ENCODE measurements at places on chromosomes 11 and 22.
A peak's percentile ranks its signal among the peaks of the same experiment; 100 is the strongest.

DNA sequence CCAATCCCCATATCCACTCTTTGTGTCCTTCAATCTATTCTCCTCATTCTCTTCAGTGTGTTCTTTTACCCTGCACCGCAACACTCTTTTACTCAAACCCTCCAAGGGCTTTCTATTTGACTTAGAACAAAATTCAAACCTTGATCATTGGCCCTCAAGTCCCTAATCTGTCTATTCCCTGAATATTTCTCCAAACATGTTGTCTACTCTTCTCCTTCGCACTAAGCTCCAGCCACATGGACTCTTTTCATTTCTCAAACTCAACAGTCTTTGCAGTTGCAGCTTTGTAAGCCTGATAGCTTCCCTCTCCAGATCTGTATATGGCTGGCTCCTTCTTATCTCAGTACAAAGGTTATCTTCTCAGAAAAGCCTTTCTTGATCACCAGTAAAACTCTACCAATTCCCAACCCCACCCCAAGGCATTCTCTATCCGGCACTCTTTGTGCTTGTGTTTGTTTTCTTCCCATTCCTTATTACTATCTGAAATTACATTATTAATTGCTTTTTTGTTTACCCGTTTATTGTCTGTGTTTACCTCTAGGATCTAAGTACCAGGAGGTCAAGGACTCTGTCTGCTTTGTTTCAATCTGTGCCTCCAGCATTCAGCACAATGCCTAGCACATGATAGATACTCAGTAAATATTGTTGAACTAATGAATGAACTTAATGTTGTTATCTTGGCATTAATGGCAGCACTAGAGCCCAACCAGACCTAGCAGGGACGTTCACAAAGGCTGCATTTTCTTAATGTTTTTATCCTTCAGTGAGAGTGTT, 147.4 kb downstream of the BBOX1 start:
- no peak for DNase-seq

GRCh38 chr22:25714070-25714469, 27.9 kb upstream of the MYO18B start:
- DNase-seq: no peak

DNA sequence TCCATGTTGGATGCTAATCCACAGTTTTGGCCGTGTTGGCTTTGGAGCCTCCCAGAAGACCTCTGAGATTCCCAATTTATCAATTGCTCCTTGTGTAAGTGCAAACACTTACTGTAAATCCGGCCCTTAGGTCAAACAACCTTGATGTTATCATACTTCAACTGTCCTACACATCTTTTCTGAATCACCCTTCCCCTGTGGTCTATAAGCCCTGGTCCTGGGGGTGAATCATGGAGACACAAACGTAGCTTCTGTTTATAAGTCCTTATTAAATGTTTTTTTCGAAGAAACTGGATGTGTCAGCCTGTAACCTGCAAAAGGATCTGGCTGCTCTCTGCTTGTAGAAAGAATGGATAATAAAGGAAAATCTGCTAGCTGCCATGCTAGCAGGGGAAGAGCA, 1.7 kb upstream of the IL10RA start:
- DNase-seq: peak; percentile 38

DNA sequence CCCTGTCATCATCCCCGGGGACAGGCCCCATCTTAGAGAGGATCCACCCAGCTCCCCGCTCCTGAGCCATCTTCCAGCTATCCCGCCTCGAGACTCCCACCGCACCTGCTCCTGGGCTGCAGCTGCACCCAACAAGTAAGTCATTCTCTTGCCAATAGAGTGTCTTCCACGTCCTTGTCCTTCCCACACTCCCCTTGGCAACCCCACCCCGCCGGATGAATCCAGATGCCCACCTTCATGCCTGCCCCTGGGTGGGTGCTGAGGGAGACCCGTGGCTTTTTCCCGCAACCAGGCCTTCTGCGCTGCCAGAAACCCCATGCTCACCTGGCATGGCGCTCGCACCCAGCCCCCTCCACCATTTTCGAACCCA, 11.1 kb upstream of the C11orf24 start:
- DNase-seq: no peak

GRCh38 chr11:19951558-19952115, 208.6 kb downstream of the DBX1 start:
- peak; percentile 25 for DNase-seq

- no peak for DNase-seq
These were observed 5.5 kb downstream of the HRAS start for GRCh38 chr11:529728-530411.

GRCh38 chr11:86161837-86162236, 82.7 kb upstream of the EED start:
- no peak for DNase-seq

- DNase-seq: no peak
These were observed 54.7 kb downstream of the SMIM38 start for GRCh38 chr11:69210310-69211035.

DNA sequence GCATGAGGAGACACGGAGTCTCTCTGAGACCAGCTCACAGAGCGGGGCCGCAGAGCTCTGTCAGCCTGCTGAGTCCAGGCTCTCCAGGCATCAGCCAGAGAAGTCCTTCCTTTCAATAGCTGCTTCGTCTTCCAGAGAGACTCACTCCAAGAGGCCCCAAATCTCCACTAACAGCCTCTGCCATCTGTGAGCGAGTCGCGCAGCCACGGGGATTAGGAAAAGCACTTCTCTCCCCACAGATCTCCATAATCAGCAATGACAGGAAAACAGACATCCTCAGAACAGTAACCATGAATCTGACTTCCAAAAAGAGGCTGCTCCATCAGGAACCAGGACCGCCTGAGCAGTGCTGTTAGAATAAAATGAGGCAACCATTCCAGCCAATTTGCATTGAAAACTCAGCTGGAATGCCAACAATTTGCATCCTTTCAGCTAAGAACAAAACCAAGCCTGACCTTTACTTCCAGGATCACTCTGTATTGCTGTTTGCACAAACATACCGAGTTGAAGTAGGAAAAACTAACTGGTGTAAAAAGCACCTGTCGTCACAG, 65.4 kb downstream of the SMCO4 start:
- no peak for DNase-seq

DNA sequence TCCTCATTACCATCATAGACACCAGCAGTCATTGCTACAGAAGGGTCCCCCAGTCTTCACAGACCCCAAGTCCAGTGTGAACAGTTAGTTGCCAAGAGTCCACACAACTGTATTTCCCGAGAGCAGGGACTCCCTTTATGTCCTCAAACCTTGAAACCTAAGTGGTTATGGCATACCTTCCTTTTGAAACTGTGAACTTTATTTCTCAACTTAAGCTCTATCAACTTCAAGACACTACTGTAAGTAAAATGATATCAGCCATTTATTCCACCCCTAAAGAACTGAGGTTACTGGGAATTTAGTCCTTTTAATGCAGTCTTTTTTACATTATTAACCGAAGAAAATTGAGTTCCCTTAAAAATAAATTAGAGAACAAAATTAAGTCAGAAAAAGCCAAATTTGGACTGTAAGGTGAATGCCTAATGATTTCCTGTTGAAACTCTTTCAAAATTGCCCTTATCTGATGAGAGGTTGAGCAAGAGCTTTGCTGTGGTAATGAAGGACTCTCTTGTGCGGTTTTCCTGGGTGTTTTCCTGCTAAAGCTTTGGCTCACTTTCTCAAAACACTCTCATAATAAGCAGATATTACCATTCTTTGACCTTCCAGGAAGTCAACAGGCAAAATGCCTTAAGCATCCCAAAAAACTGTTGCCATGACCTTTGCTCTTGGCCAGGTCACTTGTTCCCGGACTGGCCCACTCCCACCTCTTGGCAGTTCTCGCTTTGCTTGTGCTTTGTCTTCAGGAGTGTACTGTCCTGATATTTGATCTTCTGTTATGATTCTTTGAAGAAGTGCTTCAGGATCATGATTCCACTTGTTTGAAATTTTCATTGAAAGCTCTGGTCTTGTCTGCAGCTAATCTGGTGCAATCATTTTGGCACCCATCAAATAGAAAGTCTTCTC, 765.4 kb upstream of the ANO3 start:
- DNase-seq: no peak

- DNase-seq: no peak
These were observed 5.2 kb upstream of the ARRB1 start for GRCh38 chr11:75356613-75357012.

GRCh38 chr11:83147895-83148294, 9.0 kb upstream of the PCF11 start:
- no peak for DNase-seq

DNA sequence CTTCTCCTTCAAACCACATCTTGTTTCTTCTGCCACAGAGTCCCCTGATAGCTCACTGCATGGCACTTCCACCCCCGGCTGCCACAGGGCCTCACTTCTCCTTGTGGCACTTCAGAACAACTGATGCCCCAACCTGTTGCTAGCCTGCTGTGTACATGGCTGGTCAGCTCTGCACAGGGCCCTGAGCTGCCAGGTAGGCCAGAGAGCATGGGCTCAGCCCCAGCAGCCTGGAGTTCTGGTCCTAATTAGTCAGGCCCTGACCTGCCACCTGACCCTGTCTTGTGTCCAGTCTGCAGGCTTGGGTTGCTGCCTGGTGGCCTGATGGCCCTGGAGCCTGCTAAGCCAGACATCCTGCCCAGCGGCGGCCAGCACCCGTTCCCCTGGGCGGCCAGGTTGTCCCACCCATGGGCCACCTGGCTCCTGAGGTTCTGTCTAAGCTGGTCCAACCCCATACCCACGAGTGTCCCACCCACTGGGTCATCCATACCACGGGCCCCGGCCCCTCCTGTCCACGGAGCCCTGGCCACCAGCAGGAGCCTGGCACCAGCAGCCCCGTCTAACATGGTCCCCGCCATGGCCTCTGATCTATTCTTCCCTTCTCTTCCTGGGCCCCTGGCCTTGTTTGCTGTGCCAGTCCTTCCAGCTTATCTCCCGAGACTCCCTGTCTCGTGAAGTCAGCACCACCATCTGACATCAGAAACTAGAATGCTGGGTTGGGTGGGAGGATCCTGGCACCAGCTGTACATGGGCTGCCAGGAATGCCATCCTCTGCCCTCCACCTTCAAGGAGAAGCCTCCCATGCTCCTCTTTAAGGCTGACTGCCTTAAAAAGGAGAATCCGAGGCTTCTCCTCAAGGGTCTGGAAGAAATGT, 3.1 kb upstream of the CERK start:
- DNase-seq: no peak

GRCh38 chr11:124069429-124070401, 28.6 kb upstream of the OR10G7 start:
- DNase-seq: no peak

GRCh38 chr11:100991541-100991940, 138.1 kb downstream of the PGR start:
- DNase-seq: no peak

- no peak for DNase-seq
These were observed 26.0 kb downstream of the SLC22A6 start for GRCh38 chr11:62958547-62959421.

DNA sequence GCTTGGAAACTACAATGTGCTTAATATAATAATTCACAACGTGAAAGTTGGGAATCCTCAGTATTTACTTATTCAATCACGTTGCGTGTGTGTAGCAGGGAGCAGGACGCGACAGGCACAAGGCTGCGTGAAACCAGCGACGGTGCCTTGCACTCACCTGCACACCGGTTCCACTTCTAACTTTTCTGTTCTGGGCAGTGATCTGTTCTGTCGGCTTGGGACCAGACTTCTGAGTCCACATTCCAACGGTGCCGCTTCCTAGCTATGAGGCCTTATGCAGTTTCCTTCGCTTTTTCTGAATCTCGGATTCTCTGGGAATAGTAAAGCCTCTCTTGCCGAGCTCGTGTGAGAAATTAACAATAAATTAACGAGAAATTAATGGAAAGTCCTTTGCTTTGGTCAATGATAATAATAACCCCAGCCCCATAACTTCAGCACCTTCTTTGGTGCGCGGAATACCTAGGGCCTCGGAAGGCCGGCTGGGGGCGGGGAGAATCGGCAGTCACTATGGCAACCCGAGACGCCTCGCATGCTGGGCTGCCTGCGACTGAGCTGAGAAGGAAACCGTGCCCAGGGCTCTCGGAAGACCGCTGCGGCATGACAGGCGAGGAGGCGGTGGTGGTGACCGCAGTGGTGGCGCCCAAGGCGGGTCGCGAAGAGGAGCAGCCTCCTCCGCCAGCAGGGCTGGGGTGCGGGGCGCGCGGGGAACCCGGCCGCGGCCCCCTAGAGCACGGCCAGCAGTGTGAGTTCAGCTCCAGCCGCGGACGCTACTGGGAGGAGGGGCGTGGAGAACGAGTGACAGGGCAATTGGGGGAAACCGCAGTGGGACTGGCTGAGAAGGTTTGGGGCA, at the start of gene C11orf97:
Gene C11orf97 (plus strand): TSS at position 530 of the 850 bp plus-strand sequence. CDS start 68 bp downstream, at position 598.
- peak; percentile 36 for DNase-seq

DNA sequence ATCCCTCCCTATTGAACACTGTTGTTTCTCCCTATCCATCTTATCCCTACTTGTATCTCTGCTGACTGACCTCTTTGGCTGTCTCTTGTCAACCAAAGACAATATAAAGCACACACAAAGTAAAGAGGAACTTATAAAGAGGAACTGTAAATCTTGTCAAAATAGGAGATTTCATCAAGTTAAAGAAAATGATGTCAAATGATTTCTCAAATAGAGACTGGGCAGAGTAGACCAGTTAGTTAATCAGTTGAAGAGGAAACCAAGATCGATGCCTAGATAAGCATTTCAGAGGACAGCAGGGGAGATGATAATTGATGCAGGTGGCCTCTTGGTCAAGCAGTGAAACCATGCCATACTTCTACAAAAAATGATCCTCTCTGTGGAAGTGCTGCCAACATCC, 22.7 kb downstream of the KCNQ1OT1 start:
- no peak for DNase-seq

GRCh38 chr11:32432565-32432964, 2.8 kb downstream of the WT1 start:
- DNase-seq: no peak

DNA sequence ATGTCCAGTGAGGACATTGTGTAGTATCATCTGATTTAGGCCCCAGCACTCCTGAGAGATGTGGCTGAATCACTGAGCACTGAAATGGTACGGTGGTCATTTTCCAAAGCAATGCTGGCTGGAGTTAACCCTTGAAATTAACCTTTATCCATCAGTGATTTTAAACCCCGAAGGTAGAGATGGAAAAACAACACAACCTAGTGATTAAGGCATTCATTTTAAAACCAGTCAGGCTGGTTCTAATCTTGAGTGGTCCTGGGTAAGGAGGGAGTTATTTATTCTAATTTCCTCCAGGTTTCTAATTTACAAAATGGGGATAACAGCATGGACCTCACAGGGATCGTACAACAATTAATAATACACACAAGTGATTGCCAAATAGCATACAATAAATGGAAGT, 6.6 kb upstream of the CSNK2A3 start:
- no peak for DNase-seq

GRCh38 chr11:130165601-130166456, 6.2 kb downstream of the ST14 start:
- DNase-seq: no peak

- no peak for DNase-seq
These were observed 270.9 kb downstream of the FAM181B start for GRCh38 chr11:82462608-82463242.
